ENCODE measurements at places on chromosomes 2 and 18.
A peak's percentile ranks its signal among the peaks of the same experiment; 100 is the strongest.

GRCh38 chr2:209331291-209331844 is 92.5 kb upstream of the MAP2 start:
- H3K4me3 ChIP-seq: no peak overlapping the region
- H3K27ac ChIP-seq: no peak overlapping the region
- no peak for DNase-seq
- H3K36me3 ChIP-seq: no peaks in the 10 kb centered on the region
- no peaks in the 10 kb centered on the region for H3K4me1 ChIP-seq

DNA sequence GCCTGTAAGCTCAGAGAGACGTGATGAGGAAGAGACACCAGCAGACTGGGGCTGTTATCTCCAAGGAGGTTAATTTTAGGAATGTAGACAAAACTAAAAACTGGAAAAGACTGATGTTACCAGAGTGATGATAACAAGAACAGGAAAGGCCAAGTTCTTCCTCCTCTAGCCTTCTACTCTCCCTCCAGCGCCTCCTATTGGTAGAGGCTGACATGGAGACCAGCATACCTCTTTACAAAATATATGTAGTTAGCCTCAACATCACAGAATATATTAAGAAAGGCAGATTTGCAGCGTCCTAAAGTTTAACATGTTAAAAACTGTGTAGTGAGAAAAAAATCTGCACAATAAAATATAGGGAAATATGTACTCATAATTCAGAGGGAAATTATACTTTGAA is 66.0 kb downstream of the TCF4 start:
- peak; percentile 26 for DNase-seq
- H3K4me3 ChIP-seq: no peak overlapping the region
- no peak overlapping the region for H3K27ac ChIP-seq
- no peaks in the 10 kb centered on the region for H3K27me3 ChIP-seq

DNA sequence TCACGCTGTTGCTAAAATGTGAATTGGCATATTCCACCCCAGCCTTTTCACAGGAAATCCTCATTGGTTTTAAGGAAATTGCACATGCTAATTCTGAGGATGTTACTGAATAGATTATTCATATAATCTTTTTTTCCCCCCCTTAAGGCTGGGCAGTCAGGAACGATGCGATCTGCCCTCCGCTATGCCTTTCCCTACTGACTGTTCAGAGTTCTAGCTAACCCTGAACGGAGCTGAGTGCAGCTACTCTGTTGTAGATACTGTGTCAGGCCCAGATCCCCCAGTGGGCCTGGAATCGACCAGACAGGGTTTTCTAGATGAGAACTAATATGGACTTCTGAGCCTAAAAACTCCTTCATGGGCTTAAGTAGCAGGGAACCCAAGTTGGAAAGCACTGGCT is 192.2 kb downstream of the TCF4 start:
- DNase-seq: no peak
- H3K4me1 ChIP-seq: no peaks in the 10 kb centered on the region
- H3K4me3 ChIP-seq: no peak overlapping the region
- no peaks in the 10 kb centered on the region for H3K36me3 ChIP-seq
- no peaks in the 10 kb centered on the region for H3K27me3 ChIP-seq

- H3K36me3 ChIP-seq: peaks cover 4% of the 10 kb centered on the region
- H3K27me3 ChIP-seq: no peaks in the 10 kb centered on the region
- H3K4me3 ChIP-seq: no peak overlapping the region
- no peak overlapping the region for H3K27ac ChIP-seq
Measured at GRCh38 chr18:48673853-48674721, 135.3 kb downstream of the CTIF start.

DNA sequence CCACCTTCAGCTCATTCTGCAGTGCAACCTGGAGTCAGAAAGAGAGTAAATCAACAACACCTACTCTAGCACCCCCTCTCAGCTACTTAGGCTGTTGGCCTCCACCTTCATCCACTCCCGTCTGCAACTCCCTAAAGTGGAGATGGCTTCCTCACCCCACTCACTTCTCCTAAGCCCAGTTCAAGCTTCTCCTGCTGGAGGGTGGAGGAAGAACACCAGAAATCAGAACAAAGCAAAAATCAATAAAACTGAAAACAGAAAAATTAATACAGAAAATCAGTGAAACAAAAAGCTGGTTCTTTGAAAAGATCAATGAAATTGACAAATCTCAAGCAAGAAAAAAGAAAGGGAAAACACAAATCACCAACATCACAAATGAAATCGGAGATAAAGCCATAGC is 191.7 kb downstream of the ANAPC1 start:
- no peak overlapping the region for H3K4me3 ChIP-seq
- DNase-seq: no peak
- H3K27me3 ChIP-seq: peaks cover 29% of the 10 kb centered on the region
- no peak overlapping the region for H3K27ac ChIP-seq
- no peaks in the 10 kb centered on the region for H3K4me1 ChIP-seq

DNA sequence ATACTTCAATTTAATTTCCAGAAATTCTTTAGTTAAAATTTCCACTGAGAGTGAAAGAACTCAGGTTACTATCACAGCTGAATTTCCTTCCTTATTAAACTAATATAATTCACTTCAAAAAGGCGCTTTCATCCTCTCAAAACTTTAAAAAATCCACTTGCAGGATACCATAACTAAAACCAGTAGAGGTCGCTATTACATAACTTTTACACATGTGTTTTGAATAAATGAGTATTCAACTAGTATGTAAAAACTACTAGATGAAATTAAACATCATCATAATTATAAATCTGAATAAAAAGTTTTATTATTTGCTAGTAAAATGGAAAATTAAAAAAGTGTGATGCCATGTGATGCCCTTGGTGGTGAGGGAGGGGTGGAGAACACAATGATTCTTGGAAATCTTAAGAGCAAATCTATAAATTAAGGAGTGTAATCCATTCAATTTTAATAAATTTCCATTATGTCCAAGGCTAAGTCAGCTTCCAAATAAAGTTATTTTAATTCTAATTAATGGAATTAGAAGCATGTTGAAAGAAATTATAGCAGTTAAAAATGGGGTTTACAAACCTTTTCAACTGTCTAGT is 61.4 kb downstream of the SOS1 start:
- H3K4me1 ChIP-seq: peaks cover 31% of the 10 kb centered on the region
- DNase-seq: no peak
- peaks cover 50% of the 10 kb centered on the region for H3K36me3 ChIP-seq
- peak overlapping the region; percentile 72 for H3K27ac ChIP-seq

- no peak overlapping the region for H3K4me3 ChIP-seq
- H3K27me3 ChIP-seq: no peaks in the 10 kb centered on the region
- H3K36me3 ChIP-seq: peaks cover 29% of the 10 kb centered on the region
- peaks cover 4% of the 10 kb centered on the region for H3K4me1 ChIP-seq
- no peak overlapping the region for H3K27ac ChIP-seq
Measured at GRCh38 chr2:10581021-10581420, 108.8 kb downstream of the NOL10 start.

- peaks cover 18% of the 10 kb centered on the region for H3K4me1 ChIP-seq
- DNase-seq: no peak
- H3K4me3 ChIP-seq: no peak overlapping the region
- H3K27me3 ChIP-seq: peaks cover 15% of the 10 kb centered on the region
- H3K27ac ChIP-seq: no peak overlapping the region
- no peaks in the 10 kb centered on the region for H3K36me3 ChIP-seq
Measured at GRCh38 chr18:58896268-58896667, 31.6 kb downstream of the ZNF532 start.

DNA sequence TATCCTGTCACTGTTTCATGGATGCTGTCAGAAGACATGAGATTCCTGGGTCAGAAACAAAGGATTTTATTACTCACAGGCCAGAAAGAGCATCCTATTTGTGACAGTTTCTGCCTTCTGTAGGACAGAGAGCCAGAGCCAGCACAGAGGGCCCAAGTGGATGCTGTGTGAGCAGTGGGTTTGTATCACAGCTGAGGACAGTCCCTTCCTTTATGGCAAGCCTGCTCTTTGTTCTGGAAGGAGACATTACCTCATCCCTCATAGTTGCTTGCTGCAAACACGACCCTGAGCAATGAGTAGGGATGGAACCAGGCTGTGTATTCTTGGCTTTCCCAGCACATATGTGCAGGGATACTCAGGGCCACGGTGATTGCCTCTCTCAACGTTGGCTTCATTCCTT is 41.6 kb downstream of the ARHGEF4 start:
- no peak for DNase-seq
- no peaks in the 10 kb centered on the region for H3K4me1 ChIP-seq
- H3K36me3 ChIP-seq: no peaks in the 10 kb centered on the region
- H3K4me3 ChIP-seq: no peak overlapping the region

DNA sequence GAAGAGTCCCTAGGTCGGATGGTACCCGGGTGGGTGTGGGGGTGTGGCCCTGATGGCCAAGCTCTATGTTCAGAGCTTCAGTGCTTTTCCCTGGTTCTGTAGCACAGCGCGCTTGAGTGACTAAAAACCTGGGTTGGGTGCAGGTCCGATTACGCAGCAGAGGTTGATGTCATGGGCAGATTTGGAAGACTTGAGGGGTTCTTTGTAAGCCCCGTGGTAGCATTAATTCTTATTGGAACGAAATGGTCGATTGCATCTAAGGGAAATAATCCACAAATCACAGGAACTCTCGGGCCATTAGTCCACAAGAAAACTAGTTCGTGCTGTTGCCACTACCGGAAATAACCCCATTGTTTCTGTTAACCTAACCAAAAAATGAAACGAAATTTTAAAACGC is 9.0 kb downstream of the HOXD8 start:
- H3K27ac ChIP-seq: no peak overlapping the region
- H3K36me3 ChIP-seq: peaks cover 6% of the 10 kb centered on the region
- H3K27me3 ChIP-seq: peaks cover 72% of the 10 kb centered on the region
- peak overlapping the region; percentile 9 for H3K4me3 ChIP-seq
- H3K4me1 ChIP-seq: peaks cover 31% of the 10 kb centered on the region

DNA sequence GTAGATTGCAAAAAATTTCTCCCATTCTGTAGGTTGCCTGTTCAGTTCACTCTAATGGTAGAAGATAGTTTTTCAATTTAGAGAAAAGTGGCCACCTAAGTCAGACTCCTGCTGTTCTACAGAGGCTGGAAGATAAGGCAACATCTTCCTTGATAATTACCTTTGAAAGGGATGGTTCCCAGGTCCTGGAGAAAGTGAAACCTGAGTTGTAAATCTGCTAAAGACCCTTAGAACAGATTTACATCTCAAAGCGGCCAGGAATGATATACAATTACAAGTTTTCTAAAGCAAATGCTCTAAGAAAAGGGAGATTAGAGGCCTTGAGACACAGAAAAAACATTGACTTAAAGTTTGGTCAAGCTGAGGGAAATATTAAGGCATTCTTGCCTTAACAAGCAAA is 1350.2 kb upstream of the FAM98A start:
- no peak overlapping the region for H3K27ac ChIP-seq
- no peak for DNase-seq
- H3K36me3 ChIP-seq: no peaks in the 10 kb centered on the region
- H3K4me3 ChIP-seq: no peak overlapping the region
- no peaks in the 10 kb centered on the region for H3K27me3 ChIP-seq
- no peaks in the 10 kb centered on the region for H3K4me1 ChIP-seq

GRCh38 chr2:166957686-166958085 is 69.4 kb downstream of the XIRP2 start:
- H3K27me3 ChIP-seq: no peaks in the 10 kb centered on the region
- H3K27ac ChIP-seq: no peak overlapping the region
- no peak overlapping the region for H3K4me3 ChIP-seq
- no peaks in the 10 kb centered on the region for H3K36me3 ChIP-seq
- DNase-seq: no peak

GRCh38 chr2:67888351-67889005 is 174.3 kb downstream of the C1D start:
- H3K27me3 ChIP-seq: peaks cover 3% of the 10 kb centered on the region
- no peaks in the 10 kb centered on the region for H3K4me1 ChIP-seq
- H3K4me3 ChIP-seq: no peak overlapping the region
- H3K27ac ChIP-seq: no peak overlapping the region
- DNase-seq: no peak
- H3K36me3 ChIP-seq: no peaks in the 10 kb centered on the region

DNA sequence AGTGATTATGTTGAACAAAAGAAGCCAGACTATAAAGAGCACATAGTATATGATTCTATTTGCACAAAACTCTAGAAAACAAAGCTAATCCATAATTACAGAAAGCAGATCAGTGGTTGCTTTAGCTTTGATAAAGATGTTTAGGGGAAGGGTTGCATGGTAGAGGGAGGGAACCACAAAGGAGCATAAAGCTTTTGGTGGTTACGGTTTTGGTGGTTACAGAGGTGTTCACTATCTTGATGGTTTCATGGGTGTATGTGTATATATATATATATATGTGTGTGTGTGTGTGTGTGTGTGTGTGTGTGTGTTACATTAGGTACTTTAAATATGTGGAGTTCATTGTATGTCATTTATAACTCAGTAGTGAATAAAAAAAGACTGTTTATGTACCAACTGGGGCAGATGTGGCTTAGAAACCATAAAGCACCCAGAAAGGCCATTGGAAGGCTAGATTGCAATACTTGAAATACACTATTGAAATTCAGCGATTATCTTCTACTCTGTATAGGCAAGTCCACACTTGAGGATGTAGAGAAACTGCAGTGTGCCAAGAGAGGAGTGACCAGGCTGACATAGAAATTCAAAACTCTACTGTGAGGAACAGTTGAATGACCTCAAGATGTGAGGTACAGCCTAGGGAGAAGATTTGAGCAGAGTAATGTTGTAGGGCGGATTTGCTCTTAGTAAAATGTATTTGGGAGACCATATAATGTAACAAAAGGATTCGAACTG is 60.6 kb downstream of the CAB39 start:
- H3K4me1 ChIP-seq: peaks cover 85% of the 10 kb centered on the region
- DNase-seq: peak; percentile 57
- peak overlapping the region; percentile 13 for H3K4me3 ChIP-seq
- no peaks in the 10 kb centered on the region for H3K27me3 ChIP-seq
- H3K27ac ChIP-seq: peak overlapping the region; percentile 68

- H3K4me3 ChIP-seq: no peak overlapping the region
- no peak overlapping the region for H3K27ac ChIP-seq
- H3K4me1 ChIP-seq: no peaks in the 10 kb centered on the region
Measured at GRCh38 chr2:24233321-24233720, 58.5 kb downstream of the FAM228A start.

DNA sequence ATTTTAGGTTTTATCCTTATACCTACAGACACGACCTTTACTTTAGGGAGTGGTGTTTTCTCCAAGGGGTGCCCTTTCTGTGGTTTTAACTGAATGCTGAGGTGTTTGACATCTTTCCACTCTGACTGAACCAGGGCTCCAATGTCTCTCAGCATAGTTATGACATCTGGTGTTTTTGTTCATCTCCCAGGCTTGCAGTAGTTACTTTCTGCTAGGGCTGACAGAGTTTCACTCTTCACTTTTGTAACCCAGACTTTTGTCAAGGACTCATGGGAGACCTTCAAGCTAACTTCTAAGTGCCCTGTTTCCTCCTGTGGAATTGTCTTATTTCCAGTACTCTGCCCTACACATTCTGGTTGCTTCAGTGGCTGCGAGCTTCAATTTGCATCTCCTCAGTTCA is 103.1 kb downstream of the CCDC85A start:
- no peak overlapping the region for H3K4me3 ChIP-seq
- no peak overlapping the region for H3K27ac ChIP-seq
- DNase-seq: no peak

DNA sequence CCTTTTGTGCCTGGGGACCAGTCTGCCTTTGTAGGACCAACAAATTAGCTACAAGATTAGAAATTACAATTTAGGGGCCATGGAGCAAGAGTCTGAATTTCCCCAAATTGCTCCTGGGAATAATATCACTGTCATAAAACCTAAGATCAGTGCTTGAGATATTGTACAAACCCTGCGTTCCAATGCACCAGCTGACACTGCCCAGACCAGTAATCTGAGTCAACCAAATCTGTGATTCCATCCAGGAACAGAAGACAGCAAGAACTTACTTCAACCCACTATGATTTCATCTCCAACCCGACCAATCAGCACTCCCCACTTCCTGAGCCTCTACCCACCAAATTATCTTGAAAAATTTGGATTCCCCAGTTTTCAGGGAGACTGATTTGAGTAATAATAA is 1305.0 kb upstream of the NRXN1 start:
- H3K27me3 ChIP-seq: no peaks in the 10 kb centered on the region
- no peaks in the 10 kb centered on the region for H3K36me3 ChIP-seq
- H3K4me3 ChIP-seq: no peak overlapping the region
- no peak for DNase-seq
- H3K27ac ChIP-seq: no peak overlapping the region
